ENCODE measurements at places on chromosomes 16 and 17.

- peak overlapping the region; percentile 95 for H3K27ac ChIP-seq
- no peak for DNase-seq
- no peaks in the 10 kb centered on the region for H3K36me3 ChIP-seq
- H3K27me3 ChIP-seq: peaks cover 86% of the 10 kb centered on the region
- H3K4me1 ChIP-seq: peaks cover 68% of the 10 kb centered on the region
Measured at GRCh38 chr17:61411011-61411260, 11.3 kb downstream of the TBX2 start.

DNA sequence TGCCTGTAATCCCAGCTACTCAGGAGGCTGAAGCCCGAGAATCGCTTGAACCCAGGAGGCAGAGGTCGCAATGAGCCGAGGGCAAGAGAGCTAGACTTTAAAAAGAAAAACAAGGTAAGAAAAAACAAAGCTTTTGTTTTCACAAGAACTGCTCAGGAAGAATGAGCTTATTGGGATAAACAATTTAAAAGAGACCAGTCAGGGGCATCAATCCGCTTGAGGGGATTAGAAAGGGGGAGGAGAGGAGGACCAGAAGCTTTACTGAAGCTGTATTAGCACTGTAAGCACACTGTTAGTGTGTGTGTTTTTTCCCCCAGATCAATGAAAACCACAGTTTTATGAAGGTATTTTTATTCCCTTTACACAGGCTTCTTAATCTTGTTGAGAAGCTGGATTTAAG lies 8.8 kb downstream of the TMEM170A start:
- H3K36me3 ChIP-seq: peaks cover 10% of the 10 kb centered on the region
- H3K27me3 ChIP-seq: no peaks in the 10 kb centered on the region
- no peak overlapping the region for H3K4me3 ChIP-seq
- H3K27ac ChIP-seq: no peak overlapping the region
- H3K4me1 ChIP-seq: peaks cover 12% of the 10 kb centered on the region

GRCh38 chr16:49757559-49758069 lies 98.3 kb downstream of the ZNF423 start:
- no peak overlapping the region for H3K27ac ChIP-seq
- DNase-seq: no peak
- no peak overlapping the region for H3K4me3 ChIP-seq
- no peaks in the 10 kb centered on the region for H3K36me3 ChIP-seq
- peaks cover 24% of the 10 kb centered on the region for H3K4me1 ChIP-seq

DNA sequence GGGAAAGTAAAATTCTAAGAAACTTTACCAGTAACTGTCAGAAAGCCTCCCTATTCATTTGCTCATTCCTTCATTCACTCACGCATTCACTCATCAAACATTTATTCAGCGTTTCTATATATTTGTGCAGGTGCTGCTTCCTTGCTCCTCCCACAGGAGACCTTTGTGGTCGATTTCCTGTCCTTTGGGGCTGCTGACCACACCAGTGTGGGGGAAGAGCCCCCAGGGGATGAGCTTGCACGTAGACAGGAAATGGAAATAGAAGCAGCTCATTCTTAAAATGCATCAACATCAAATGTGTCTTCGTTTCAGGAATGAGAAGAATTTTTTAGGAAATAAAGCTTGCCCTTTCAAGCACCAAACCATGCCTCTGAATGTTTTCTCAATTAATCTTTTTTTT lies 9.6 kb downstream of the PIK3R6 start:
- H3K27me3 ChIP-seq: peaks cover 34% of the 10 kb centered on the region
- no peaks in the 10 kb centered on the region for H3K4me1 ChIP-seq
- H3K4me3 ChIP-seq: no peak overlapping the region
- DNase-seq: no peak
- no peaks in the 10 kb centered on the region for H3K36me3 ChIP-seq

DNA sequence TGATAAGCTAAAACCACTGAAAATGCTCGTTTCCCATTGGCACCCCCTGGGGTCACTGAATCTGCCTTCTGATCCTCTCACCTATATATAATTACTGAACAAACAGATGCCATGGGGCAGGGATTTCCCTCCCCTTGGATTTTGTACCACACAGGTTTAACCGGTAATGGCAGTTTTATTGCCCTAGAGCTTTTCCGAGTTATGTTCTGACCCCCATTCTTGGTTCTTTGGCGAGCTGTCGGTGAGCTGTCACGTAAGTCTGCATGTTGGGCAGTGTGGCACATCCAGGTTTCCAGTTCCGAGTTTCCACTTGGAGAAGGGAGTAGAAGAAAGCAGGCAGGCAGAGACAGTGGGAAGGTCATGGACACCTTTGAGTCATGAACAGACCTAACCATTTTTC lies 7.1 kb downstream of the TMEM97 start:
- no peak for DNase-seq
- H3K36me3 ChIP-seq: peaks cover 48% of the 10 kb centered on the region
- no peaks in the 10 kb centered on the region for H3K4me1 ChIP-seq
- no peaks in the 10 kb centered on the region for H3K27me3 ChIP-seq

DNA sequence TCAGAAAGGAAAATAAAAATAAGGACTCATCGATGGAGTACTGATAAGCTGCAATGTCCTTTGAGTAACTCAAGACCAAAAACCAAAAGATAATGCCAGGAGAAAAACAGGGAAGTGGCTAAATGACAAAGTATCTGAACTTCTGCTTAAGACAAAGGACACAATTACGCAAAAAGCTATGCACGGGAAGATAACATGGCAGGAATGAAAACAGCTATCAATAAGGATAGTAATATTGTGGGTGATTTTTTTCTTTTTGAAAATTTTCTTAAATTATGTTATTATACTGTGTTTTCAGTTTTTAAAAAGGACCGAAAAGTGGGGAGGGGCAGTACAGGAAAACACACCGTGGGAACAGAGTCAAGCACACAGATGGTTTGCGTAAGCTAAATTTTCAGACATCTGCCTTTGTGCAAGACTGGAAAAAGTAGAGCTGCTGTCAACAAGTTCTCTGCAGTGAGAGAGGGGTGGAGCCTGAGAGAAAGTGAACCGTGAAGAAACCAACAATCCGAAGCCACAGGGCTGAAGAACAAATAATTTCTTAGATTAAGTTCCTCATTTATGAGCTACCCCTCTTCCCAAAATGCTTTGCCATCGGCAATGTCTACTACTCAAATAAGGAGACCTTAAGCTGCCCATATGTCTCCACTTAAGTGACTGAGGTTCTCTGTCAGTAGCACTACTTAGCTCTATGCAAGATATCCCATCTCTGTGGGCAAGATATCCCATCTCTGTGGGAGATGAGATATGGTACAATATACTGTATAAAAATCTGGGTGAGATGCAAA lies 99.9 kb upstream of the CORO6 start:
- peaks cover 93% of the 10 kb centered on the region for H3K4me1 ChIP-seq
- H3K27me3 ChIP-seq: no peaks in the 10 kb centered on the region
- peak; percentile 64 for DNase-seq
- no peaks in the 10 kb centered on the region for H3K36me3 ChIP-seq
- peak overlapping the region; percentile 94 for H3K27ac ChIP-seq
- H3K4me3 ChIP-seq: peak overlapping the region; percentile 6

GRCh38 chr17:42690596-42690995 lies 8.3 kb downstream of the CNTNAP1 start:
- no peaks in the 10 kb centered on the region for H3K36me3 ChIP-seq
- H3K4me1 ChIP-seq: no peaks in the 10 kb centered on the region
- no peak overlapping the region for H3K27ac ChIP-seq
- no peak for DNase-seq

DNA sequence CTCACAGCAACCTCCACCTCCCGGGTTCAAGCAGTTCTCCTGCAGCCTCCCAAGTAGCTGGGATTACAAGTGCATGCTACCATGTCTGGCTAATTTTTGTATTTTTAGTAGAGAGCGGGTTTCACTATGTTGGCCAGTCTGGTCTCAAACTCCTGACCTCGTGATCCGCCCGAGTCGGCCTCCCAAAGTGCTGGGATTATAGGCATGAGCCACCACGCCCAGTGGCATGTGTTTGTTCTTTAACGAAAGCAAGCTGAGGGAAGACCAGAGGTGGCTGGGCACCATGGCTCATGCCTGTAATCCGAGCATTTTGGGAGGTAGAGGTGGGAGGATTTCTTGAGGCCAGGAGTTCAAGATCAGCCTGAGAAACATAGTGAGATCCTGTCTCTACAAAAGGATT lies 18.1 kb downstream of the TNFRSF13B start:
- no peak for DNase-seq
- H3K27me3 ChIP-seq: peaks cover 6% of the 10 kb centered on the region
- no peaks in the 10 kb centered on the region for H3K36me3 ChIP-seq
- H3K4me1 ChIP-seq: no peaks in the 10 kb centered on the region
- no peak overlapping the region for H3K4me3 ChIP-seq

DNA sequence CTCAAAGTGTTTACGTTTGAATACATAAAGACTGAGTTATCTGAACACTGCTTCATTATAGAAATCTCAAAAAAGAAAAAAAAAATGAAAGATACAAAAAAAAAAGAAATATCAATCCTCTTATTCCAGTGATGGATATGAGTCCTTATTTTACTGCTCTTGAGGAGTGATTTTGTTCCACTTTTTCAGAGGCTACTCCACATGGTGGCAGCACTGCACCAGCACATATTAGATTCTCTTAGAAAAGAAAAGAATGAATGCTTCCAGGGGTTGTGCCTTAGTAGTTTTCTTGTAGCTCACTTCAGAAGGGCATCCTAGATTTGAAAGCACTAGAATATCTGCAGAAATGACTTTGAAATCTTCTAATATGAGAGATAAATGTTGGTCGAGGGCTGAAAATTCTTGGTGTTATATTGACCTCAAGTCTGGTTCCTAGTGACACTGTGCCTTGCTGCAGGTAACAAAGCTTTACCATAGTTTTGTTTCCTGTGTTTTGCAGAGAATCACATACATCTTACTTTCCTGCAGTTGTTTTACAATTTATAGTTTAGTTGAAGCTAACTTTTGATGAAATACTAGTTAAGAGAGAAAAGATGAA lies 25.9 kb downstream of the AP2B1 start:
- H3K27ac ChIP-seq: no peak overlapping the region
- DNase-seq: no peak
- no peaks in the 10 kb centered on the region for H3K27me3 ChIP-seq
- H3K4me1 ChIP-seq: no peaks in the 10 kb centered on the region
- peaks cover 47% of the 10 kb centered on the region for H3K36me3 ChIP-seq

DNA sequence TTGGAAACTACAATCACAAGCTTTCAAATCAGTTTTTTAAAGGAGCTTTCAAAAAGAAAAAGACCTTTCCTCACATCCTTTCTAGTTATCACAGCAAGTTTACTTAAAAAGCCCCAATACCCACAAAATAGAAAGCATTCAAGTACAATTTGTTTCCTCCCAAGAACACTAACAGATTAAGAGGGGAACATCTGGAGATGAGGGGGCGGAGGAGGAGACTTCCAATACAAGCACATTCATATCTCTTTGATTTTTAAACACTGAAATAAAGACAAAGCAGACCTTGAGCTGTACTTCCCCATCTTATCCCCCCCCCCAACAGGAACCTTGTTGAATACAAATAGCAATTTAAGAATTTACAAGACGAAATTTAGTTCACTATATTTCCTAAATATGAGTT lies 2.0 kb downstream of the YWHAE start:
- peak overlapping the region; percentile 92 for H3K27ac ChIP-seq
- DNase-seq: no peak
- H3K27me3 ChIP-seq: no peaks in the 10 kb centered on the region
- H3K4me1 ChIP-seq: peaks cover 20% of the 10 kb centered on the region

GRCh38 chr16:56861092-56861610 lies 3.9 kb upstream of the SLC12A3 start:
- H3K27me3 ChIP-seq: no peaks in the 10 kb centered on the region
- DNase-seq: peak; percentile 34
- H3K36me3 ChIP-seq: no peaks in the 10 kb centered on the region
- H3K27ac ChIP-seq: no peak overlapping the region
- no peak overlapping the region for H3K4me3 ChIP-seq
- H3K4me1 ChIP-seq: no peaks in the 10 kb centered on the region

DNA sequence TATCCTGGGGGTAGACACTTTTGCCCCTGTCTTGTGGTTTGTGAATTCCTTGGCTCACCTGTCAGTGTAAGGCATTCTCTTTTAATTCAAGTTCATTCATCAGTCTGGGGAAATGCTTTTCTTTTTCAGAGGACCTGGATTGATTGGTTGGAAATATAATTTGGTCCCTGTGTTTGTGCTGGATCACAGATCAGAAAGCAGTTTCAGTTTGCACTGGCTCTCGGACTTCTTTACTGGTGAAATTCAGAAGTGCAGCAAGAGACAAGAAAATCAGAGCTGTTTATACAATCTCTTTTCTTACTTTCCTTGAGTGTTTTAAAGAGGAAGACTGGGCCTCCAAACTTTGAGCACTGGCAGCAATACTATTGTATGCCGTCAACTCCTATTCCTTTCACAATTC lies 161.8 kb upstream of the KCNJ16 start:
- H3K36me3 ChIP-seq: no peaks in the 10 kb centered on the region
- no peaks in the 10 kb centered on the region for H3K27me3 ChIP-seq

- no peak overlapping the region for H3K27ac ChIP-seq
- H3K36me3 ChIP-seq: no peaks in the 10 kb centered on the region
- H3K4me1 ChIP-seq: peaks cover 5% of the 10 kb centered on the region
- DNase-seq: peak; percentile 96
- H3K27me3 ChIP-seq: no peaks in the 10 kb centered on the region
Measured at GRCh38 chr16:88743693-88744576, 37.6 kb downstream of the CTU2 start.

GRCh38 chr16:70657956-70658355 lies 11.6 kb downstream of the IL34 start:
- no peak for DNase-seq
- H3K27ac ChIP-seq: no peak overlapping the region
- H3K4me3 ChIP-seq: no peak overlapping the region
- H3K27me3 ChIP-seq: no peaks in the 10 kb centered on the region
- no peaks in the 10 kb centered on the region for H3K36me3 ChIP-seq
- no peaks in the 10 kb centered on the region for H3K4me1 ChIP-seq

- no peak overlapping the region for H3K4me3 ChIP-seq
- peak overlapping the region; percentile 28 for H3K27ac ChIP-seq
- H3K4me1 ChIP-seq: peaks cover 77% of the 10 kb centered on the region
- H3K27me3 ChIP-seq: peaks cover 6% of the 10 kb centered on the region
- no peak for DNase-seq
- H3K36me3 ChIP-seq: no peaks in the 10 kb centered on the region
Measured at GRCh38 chr16:73066927-73067670, 19.2 kb upstream of the ZFHX3 start.

DNA sequence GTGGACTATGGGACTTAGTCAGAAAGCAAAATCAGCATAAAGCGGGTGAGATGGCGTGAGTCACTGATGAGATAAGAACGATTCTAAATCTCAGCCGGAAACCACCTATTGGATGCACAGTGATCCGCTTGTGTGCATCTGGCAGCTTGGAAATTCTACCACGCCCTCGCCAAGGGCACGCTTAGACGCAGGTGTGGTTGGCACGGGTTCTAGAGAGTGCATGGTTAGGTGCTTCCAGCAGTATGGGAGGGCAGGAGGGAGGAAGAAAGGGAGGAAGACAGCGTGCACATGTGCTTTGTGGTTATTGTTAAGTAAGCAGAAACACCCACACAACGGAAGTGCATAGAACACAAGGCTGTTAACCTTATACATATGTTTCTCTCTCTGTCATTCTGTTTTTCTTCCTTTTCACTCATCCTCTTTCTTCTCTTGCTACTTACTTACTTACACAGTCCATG lies 374.0 kb upstream of the ASIC2 start:
- H3K27me3 ChIP-seq: no peaks in the 10 kb centered on the region
- no peak overlapping the region for H3K4me3 ChIP-seq
- DNase-seq: no peak
- H3K4me1 ChIP-seq: no peaks in the 10 kb centered on the region

GRCh38 chr17:81683584-81684441 lies at the start of the genes ARL16 and HGS:
Gene ARL16 (minus strand): TSS chr17:81683797. CDS start chr17:81683753, 44 bp downstream.
Gene HGS (plus strand): TSS chr17:81684011. CDS start chr17:81684067, 56 bp downstream.
- peak; percentile 97 for DNase-seq
- H3K27me3 ChIP-seq: no peaks in the 10 kb centered on the region
- H3K4me3 ChIP-seq: peak within 1 kb of the TSS; percentile 93
- peaks cover 34% of the 10 kb centered on the region for H3K4me1 ChIP-seq
- no peaks in the 10 kb centered on the region for H3K36me3 ChIP-seq

GRCh38 chr16:84617041-84617790 lies 662 bp downstream of the COTL1 start:
- peak overlapping the region; percentile 53 for H3K27ac ChIP-seq
- peaks cover 70% of the 10 kb centered on the region for H3K4me1 ChIP-seq
- H3K4me3 ChIP-seq: peak overlapping the region; percentile 78
- no peaks in the 10 kb centered on the region for H3K36me3 ChIP-seq
